Forelimb muscle (tissue), 1 donor: ENCODE measurements at places on chromosomes 7 and 10. TPM values are rescaled to one million over a fixed set of nuclear protein-coding genes. Genes with fewer than 3 reads are reported as not detected.

TECPR1 gene
- 28.6 TPM for polyA plus RNA-seq

C10orf62 gene
- polyA plus RNA-seq = 0.11 TPM

DEPP1 gene
- 33.8 TPM for polyA plus RNA-seq

SMKR1 gene
- polyA plus RNA-seq = 0.14 TPM

AKR1C4 gene
- not detected for polyA plus RNA-seq

VPS37D gene
- polyA plus RNA-seq = 2.8 TPM

EEPD1 gene
- polyA plus RNA-seq = 11.0 TPM

NPFFR1 gene
- polyA plus RNA-seq = 0.05 TPM

AKR1B15 gene
- 0.42 TPM for polyA plus RNA-seq

BTAF1 gene
- polyA plus RNA-seq = 23.7 TPM

POP7 gene
- polyA plus RNA-seq = 21.0 TPM

LEP gene
- not detected for polyA plus RNA-seq

SMO gene
- 36.8 TPM for polyA plus RNA-seq

ARHGAP22 gene
- polyA plus RNA-seq = 1.3 TPM

CUBN gene
- polyA plus RNA-seq = 3.7 TPM

UBE2H gene
- polyA plus RNA-seq = 96.2 TPM

CALML3 gene
- polyA plus RNA-seq = 0.09 TPM

RASA4B gene
- 20.7 TPM for polyA plus RNA-seq

LDB1 gene
- 83.9 TPM for polyA plus RNA-seq

ACTL6B gene
- not detected for polyA plus RNA-seq

COL13A1 gene
- polyA plus RNA-seq = 8.7 TPM

FRAT1 gene
- polyA plus RNA-seq = 1.0 TPM

ITGA8 gene
- 7.3 TPM for polyA plus RNA-seq

ABCB1 gene
- 0.38 TPM for polyA plus RNA-seq

SYT15B gene
- polyA plus RNA-seq = 0.77 TPM

GPR37 gene
- 17.8 TPM for polyA plus RNA-seq

OR6B1 gene
- polyA plus RNA-seq = not detected

POLR2J3 gene
- 60.3 TPM for polyA plus RNA-seq

PRKG1 gene
- polyA plus RNA-seq = 38.2 TPM

NSMCE4A gene
- 39.9 TPM for polyA plus RNA-seq

OR2A2 gene
- polyA plus RNA-seq = not detected

ATG9B gene
- polyA plus RNA-seq = 0.73 TPM

NODAL gene
- polyA plus RNA-seq = 0.46 TPM

OPALIN gene
- polyA plus RNA-seq = not detected

CYP2E1 gene
- 1.4 TPM for polyA plus RNA-seq

BRAT1 gene
- 20.3 TPM for polyA plus RNA-seq

CYP3A5 gene
- 0.71 TPM for polyA plus RNA-seq

BLNK gene
- 1.8 TPM for polyA plus RNA-seq

RBP3 gene
- 0.09 TPM for polyA plus RNA-seq

DGKI gene
- 0.68 TPM for polyA plus RNA-seq

CCL24 gene
- 0.24 TPM for polyA plus RNA-seq
